Neural progenitor cell (in vitro differentiated cells): ENCODE measurements at places on chromosomes 6 and 20.

DNA sequence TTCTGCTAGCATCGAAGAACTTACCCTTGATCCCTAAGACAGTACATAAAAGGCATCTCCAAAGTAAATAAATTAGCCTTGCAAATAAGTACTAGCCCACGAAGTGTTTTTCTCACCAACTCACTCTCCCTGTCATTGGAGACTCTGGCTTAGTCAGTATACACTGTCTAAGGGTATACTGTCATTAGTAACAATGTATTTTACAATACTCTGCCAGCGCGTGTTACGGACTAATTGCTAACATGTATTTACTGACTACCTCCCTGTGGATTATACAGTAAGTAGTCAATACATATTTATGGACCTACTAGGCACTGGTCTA lies 72.1 kb downstream of the NFATC2 start:
- no peaks in the 10 kb centered on the region for H3K27me3 ChIP-seq
- H3K4me1 ChIP-seq, result no peaks in the 10 kb centered on the region
- H3K27ac ChIP-seq, result no peak overlapping the region
- H3K36me3 ChIP-seq, result no peaks in the 10 kb centered on the region

DNA sequence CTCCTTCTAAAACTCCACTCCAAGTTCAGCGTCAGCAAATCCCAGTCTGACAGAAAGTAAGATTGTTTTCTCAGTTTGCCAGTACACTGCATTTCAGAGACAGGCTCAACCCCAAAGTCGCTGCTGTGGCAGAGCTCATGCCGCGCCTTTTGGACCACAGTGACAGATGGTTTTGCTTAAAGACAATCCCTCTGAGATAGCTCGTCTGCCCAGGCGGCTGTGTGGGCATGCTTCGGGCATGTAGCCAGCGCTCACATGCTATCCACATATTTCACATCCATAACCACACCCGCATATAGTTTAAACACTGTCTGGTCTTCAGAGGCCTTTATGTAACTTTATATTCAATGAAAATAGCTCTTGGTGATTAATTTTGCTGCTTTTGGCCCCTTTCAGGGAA lies 14.7 kb upstream of the PXDC1 start:
- H3K36me3 ChIP-seq, result no peaks in the 10 kb centered on the region
- H3K4me1 ChIP-seq, result peaks cover 9% of the 10 kb centered on the region
- no peak overlapping the region for H3K27ac ChIP-seq
- no peaks in the 10 kb centered on the region for H3K27me3 ChIP-seq

DNA sequence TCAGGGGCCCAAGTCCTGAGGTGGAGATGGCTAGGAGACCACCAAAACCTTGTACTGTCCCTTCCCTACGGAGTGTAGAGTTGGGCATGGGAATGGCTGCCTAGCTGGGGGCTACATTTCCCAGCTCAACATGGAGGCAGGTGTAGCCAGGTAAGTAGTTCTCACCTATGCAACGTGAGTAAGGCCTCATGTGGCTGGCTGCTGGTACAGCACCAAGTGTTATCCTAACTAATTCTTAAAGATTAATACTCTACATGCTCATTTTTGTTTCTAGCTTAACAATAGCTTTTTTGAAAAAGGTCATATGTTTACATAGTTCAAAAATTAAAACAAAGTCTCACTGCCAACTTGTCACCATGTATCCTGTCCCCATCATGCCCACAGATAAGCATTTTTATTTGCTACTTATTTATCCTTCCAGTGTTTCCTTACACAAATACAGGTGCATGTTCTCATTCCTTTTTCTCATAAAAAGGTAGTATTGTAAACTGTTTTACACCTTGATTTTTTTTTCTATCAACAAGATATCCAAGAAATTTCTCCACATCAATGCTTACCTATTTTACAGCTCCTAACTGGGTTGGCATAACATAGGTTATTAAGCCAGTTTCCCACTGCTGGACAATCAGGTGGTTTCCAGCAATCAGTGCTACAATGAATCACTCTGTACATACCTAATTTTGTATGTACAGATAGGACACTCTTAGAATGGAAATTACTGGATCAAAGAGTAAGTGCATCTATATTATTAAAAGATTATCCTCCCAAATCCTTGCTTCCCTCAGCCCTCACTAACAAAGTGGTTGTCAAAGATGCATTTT lies 25.5 kb downstream of the ABHD12 start:
- no peaks in the 10 kb centered on the region for H3K36me3 ChIP-seq
- no peaks in the 10 kb centered on the region for H3K27me3 ChIP-seq
- no peak for DNase-seq
- no peak overlapping the region for H3K4me3 ChIP-seq
- H3K4me1 ChIP-seq, result no peaks in the 10 kb centered on the region

GRCh38 chr20:4234128-4234527 lies 218.8 kb upstream of the RNF24 start:
- peaks cover 8% of the 10 kb centered on the region for H3K4me1 ChIP-seq
- H3K27me3 ChIP-seq, result peaks cover 4% of the 10 kb centered on the region
- no peaks in the 10 kb centered on the region for H3K36me3 ChIP-seq
- H3K27ac ChIP-seq, result no peak overlapping the region

DNA sequence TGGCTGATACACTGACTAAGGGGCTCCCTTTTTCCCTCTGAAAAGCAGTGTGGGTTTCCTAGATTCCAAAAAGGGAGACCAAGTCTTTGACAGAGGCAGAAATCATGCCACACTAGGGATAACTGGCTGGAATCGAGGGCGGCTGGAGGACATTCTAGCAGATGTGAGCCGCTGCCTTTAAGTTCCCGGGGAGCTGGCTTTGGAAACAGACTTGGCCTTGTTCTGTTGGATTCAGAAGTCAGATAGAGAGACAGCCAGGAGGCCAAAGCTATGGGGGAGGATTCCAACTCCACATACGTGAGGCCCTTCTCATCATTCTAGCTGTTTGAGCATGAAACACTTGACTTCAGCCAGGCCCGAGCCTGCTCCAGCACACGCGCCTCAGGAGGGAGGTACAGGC lies 109.9 kb upstream of the FOXC1 start:
- no peak for DNase-seq
- no peaks in the 10 kb centered on the region for H3K27me3 ChIP-seq
